ENCODE measurements at places on chromosomes 5 and 9.

GRCh38 chr9:7320841-7321240 is 478.7 kb downstream of the DMAC1 start:
- no peak for DNase-seq

GRCh38 chr9:133130685-133131244 is 9.7 kb upstream of the RALGDS start:
- DNase-seq = no peak

DNA sequence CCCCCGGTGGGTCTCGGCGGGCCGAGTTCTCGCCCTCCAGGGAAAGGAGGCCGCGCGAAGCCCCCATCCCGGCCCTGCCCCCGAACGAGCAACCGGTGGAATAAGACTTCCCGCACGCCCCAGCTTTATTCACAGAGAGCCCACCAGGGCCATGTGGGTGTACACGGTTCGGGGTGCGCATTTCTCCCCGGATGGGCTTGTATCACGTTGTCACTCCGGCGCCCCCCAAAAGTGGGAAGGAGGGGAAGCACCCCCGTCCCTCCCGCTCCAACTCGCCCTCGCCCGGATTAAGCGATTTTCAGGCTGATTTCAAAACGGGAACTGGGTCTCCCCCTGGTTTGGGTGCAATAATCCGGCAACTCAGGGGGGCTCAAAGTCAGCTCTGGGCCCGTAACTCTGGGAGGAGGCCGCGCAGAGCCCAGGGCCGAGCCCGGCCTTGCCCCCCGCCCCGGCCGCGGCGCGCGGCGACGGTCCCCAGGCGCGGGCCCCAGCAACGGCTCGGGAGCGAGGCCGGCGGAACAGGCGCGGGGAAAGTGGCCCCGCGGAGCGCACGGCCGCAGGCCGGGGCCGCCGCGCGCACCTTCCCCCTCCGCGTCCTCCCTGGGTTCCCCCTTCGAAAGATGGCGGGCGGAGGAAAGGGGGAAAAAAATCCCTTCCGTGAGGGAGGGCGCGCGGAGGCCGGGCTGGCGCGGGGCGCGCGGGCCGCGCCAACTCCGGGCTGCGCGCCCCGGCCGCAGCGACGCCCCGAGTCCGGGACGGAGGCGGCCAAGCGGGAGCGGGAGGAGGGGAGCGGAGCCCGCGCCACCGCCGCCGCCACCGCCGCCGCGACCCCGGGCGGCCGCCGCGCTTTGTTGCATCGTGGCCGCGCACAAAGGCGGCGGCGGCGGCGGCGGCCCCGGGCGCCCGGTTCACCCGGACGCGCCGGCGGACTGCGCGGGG is 644 bp downstream of the BRD3 start:
- DNase-seq = peak; percentile 40

- DNase-seq = no peak
These were observed 20.1 kb downstream of the PCDHGC5 start for GRCh38 chr5:141508798-141509611.

- DNase-seq = no peak
These were observed 39.3 kb upstream of the RICTOR start for GRCh38 chr5:39113354-39113953.

GRCh38 chr9:111873901-111874300 is 22.7 kb upstream of the UGCG start:
- DNase-seq = no peak

DNA sequence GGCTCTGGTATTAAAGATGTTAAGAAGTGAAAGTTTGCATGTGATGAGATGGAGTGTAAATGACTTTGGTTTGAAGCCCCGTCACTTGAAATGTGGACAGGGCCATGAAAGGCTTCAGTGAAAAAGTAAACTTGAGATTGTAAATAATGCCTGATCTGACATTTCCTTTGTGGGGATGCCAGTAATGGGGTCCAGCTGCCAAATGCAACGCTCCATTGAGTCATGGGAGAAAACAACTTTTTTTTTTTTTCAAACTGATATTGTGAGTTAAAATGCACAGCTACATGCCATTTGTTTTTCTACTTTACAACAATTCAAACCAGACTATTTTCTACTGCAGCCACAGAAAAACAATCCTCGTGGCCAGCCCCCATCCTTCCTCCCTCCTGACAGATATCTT is 327.0 kb upstream of the TNC start:
- no peak for DNase-seq

DNA sequence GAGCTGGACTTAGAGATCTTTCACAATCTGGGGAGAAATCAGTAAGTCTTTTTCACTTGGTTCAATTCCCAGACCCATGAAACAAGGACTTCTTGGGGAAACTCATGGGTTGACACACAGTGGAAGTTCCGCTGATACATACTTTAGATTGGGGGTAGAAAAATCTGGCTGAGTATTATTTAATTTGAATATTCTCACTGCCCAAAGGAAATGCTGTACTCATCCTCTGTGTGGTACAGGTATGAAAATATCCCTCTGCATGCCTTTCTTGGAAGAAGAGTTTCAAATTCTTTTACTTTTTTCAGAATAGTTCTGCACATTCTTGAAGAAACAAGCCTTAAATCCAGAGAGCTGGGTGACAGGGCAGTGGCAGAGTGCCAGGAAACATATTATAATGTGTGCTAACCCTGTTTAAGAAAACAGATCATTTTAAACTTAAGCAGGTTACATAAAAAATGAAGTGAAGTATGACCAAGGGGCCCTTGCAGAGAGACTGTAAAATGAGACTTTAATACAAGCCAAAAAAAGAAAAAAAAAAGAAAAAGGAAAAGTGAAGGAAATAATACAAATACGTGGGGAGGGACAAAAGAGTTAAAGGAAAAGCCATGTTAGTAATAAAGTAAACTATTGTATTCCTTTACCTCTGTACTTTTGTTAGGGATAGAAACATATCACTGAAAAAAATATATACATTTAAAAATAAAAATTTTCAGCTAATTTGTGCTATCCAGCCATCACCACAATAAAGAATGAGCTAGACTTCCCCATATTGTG is 173.4 kb upstream of the NR3C1 start:
- no peak for DNase-seq

- no peak for DNase-seq
These were observed 136.8 kb downstream of the APBA1 start for GRCh38 chr9:69535286-69535832.

- DNase-seq = no peak
These were observed 1379.8 kb downstream of the MAT2B start for GRCh38 chr5:164885179-164885578.

GRCh38 chr5:102975045-102975444 is 144.9 kb downstream of the GIN1 start:
- DNase-seq = no peak

DNA sequence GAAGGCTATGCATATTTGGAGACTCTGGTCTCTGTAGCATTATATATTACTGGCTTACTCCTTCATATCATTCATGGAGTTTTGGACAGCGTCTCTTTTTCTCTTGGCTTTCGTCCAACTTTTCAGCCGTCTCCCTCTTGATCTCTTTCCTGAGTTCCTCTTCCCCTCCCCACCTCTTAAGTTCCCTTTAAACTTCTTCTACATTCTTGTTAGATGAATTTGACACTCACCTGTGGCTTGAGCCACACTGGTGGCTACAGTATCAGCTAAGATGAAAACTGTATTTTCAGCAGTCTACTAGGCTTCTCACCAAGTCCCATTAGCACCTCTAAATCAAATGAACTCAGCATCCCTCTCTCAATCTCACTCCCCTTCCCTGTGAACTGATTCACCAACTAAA is 128.1 kb downstream of the STARD4 start:
- DNase-seq = no peak

GRCh38 chr9:82535432-82535998 is 527.4 kb downstream of the RASEF start:
- no peak for DNase-seq

GRCh38 chr5:159478950-159479349 is 148.7 kb upstream of the IL12B start:
- DNase-seq = no peak

DNA sequence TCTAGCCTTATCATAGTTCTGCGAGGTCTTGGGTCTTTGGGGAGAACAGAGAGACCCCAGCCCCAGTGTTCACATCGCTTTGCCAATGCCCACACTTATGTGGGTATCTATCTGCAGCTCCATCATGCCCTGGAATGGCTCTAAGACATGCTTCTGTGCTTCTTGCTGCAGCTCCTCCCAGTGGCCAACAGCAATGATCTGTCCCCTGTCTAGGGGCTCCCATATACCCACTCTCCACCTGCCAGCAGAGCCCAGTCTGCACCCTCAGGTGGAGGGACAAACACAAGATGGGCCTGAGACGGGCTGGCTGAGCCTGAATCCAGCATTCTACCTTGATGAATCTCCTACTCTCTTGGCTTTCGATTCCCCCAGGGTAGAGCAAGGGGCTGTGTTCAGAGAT is 14.6 kb upstream of the DAP start:
- DNase-seq = no peak

DNA sequence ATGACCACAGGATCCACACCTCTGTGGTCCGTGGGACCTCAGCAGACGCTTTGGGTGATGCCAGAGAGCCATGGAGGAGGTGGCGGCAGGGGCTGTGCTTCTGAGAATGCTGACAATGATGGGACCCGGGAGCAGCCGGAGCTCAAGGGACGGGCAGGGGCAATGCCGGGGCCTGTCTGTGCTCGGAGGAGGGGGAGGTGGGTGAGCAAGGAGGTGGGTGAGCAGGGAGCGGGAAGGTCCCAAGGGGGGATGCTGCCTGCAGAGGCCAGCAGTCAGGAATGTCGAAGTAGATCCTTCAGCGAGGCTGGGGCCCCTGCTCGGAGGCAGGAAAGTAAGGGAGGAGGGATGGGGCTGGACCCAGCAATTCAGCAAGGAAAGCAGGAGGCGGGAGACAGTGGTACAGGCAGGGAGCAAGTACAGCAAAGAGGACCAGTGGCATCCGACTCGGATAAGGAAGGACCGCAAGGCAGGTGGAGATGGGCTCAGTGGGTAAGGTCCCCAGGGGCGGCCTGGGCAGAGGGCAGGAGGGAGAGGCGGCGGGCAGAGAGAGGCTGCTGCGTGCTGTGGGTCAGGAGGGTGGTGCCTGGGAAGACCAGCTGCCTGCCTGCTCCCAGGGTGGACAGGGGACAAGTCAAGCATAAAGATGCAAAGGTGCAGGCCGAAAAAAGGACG is 49.0 kb downstream of the ADAMTS2 start:
- no peak for DNase-seq

DNA sequence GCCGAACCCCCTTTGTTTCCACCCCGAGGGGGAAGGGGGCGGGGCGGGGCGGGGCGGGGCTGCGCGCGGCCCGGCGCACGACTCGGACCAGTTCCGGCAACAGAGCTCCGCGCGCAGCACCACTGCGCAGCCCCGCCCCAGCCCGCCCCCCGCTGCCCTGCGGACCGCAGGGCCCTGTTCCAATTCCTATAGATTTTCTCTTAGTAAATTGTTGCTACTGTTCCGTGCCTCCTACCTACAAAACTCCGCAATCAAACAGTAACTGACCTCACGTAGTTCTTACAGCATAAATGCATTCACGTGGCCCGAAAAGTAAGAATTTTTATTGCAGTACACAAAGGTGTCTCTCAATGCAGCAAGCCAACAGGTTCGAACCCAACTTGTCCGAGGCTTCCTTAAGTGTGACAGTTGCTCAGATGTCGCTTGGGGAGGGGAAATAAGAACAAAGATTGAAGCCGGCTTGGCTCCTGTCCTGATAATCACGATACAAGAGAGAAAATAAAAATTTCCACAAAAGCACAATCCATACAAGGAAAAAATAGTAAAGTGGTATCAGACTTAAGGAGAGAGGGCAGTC is 1.2 kb upstream of the RNF38 start:
- DNase-seq = no peak

DNA sequence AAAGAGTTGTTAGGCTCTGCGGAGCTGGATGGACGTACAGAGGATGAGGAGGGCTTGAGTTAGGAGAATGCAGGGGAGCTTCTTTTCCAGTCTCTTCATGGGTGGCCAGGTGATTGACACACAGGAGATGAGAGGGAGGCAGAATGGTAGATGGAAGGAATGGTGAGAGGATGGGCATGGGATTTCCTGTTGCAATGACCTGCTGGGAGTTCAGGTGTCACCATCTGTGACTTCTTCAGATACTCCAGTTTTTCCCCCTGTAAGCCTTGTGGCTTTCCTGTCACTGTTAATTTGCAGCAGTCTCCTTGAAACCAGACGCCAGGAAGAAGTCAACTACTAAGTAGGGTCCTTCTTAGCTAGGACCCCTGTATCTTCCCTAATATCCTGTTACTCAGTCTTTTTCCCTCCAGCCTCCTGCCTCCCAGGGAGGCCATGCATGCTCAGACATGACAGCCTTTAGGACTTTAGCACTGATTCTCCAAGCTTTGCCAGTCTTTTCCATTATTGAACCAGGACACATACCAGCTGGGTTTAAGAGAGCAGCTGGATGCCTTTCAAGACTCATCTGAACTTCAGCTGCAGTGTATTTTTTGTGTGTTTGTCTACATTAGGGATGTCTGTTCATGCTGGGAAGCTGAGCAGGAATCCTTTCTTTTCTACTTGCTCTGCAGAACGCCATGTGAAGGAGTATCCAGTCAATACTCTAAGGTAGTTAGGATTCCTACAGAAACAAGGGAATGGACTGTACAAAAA is 67.2 kb upstream of the CD180 start:
- DNase-seq = no peak

- DNase-seq = no peak
These were observed 110.1 kb downstream of the CARTPT start for GRCh38 chr5:71829206-71829605.

DNA sequence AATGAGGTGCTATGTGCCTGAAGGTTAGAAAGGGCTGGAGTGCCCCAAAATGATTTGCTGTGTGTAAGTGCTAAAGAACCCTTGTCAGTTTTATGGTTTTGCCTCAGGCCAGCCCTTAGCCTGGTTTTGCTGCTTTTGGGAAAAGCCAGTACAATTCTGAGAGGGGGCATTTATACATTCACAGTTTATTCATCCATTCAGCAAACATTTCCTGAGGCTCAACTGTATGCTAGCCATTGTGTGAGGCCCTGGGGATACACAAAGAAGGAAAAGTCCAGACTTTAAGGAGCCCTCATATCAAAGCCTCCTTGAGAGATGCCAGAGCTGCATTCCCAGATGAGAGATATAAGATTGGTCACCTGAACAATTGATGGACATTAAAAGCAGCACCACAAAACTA is 115.2 kb upstream of the PLCXD3 start:
- no peak for DNase-seq

DNA sequence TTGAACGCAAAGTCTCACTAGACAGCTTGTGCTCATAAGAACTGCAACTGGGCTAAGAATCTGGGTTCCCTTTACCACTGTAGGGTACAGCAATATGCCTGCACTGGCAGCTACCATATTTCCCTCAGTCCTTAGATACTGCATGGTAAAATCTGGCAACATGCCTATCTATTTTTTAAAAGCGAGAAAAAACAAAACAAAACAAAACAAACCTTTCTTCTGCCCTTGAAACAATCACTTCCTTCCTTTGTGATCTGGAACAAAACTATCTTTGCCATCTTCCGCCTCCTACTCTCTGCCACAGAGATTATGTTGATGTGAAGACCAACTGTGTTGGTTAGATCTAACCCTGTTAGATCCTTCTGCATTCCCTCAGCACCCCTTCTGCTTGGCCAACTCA is 242.9 kb downstream of the EBF1 start:
- no peak for DNase-seq

All from activated B cell treated with CpG ODN at 0.5 μM for 24 hours (primary cell).